C1 segment of cervical spinal cord (tissue), 14 donors: ENCODE measurements at places on chromosomes 1 and 21.
A peak's percentile ranks its signal among the peaks of the same experiment; 100 is the strongest.

DNA sequence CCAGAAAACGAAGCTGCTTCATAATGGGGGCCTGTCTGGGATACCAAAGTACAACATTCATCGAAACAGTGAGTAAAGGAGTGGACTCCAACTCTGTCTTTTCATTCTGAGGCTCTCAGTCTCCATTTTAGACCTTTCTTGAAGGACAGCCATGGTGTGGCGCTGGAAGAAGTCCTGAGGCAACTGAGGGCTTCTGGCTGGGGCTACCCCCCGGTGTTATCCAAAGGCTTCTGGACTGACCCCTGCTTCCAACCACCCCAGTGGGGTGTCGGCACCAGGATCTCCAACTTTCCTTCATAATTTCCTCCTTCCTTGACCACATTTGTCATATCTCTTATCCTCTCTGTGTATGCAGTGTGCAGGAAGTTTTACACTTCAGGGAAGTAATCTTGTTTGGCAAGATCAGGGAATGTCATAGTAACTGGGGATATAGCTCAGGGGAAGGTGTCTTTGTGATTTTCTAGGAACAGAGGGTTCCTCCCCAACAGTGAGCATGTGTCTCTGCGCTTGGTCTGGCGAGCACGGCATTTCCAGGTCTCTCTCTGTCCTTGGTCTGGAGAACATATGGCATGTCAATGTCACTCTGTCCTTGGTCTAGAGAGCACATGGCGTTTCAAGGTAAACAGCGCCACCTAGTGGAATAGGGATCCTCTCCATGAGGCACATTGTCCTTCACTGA is 19.4 kb upstream of the BSDC1 start:
- peak; percentile 24 for DNase-seq

- no peak for DNase-seq
Measured at GRCh38 chr21:16624479-16625118, 888.2 kb upstream of the CXADR start.

GRCh38 chr1:67818725-67819301 is 14.5 kb downstream of the GNG12 start:
- no peak for DNase-seq

DNA sequence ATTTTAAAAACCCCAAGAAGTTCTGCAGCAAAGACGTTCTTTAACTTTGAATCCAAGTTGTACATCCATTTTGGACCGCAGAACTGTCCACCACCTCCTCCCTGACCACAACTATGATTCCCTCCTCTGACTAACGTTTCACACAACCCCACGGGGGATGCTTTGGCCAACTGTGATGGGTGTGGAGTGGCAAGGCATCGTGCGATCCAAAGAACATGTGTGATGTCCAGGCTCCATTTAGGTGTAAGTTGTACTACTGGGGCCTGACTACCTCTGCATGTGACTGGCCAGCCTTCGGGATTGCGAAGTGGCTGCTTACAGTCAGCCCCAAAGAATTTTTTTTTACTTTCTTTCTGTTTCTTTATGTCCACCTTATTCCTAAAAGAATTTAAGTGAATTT is 6.7 kb downstream of the KCNJ15 start:
- no peak for DNase-seq

- DNase-seq = no peak
Measured at GRCh38 chr1:24071941-24072340, 40.0 kb downstream of the MYOM3 start.

DNA sequence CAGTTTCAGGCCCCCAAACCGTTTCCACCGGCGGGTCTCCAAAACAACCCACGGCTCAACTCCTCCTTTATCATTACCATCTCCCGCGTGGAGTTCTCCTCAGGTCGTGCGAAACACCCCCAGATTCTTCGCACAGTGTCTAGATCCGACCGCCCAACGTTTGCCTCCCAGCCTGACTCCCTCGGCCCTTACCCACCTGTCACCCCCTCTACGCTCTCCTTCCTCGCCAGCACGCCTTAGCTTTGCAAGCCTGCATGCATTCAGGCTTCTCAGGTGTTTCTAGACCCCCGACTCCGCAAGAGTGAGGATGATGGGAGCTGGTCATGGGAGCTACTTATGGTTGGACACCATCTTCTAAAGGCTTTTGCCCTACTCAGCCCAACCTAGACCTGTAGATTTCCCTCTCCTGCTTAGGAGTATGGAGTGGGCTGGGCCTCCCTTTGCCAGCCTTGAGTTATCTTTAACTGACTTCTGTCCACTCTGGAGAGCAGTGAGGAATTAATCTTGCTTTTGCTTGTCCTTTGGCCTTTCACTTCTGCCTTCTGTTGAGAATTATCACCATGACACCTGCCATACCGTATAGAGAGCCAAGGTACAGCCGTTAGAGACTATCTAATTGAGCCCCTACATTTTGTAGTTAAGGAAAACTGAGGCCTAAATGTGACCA is 865 bp downstream of the ATP5IF1 start:
- no peak for DNase-seq

GRCh38 chr1:62796221-62796620 is 12.3 kb downstream of the ATG4C start:
- DNase-seq = no peak

DNA sequence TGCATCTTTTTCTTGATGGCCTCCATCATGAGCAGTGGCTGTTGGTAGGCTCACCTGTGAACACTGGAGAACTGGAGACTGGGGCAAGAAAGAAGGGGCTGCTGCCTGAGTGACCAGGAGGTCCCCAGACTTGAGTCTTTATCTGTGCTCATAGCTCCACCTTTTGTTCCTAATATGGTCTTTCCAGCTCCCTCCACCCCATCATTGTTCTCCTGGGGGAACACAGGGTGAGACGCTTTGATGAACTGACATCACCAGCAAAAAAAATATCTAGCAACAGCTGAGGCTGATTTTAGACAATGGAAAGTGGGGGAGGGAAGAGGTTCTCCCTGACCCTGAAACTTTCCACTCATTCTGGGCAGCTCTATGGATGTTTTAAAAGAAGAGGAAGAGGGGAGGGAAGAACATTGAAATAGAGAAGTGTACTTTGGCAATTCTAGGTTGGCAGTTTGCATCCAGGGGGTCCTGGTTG is at the start of gene TPM3:
Gene TPM3 (minus strand): TSS at position 111 of the 472 bp plus-strand sequence. CDS start 82 bp downstream, at position 29.
- no peak for DNase-seq

DNA sequence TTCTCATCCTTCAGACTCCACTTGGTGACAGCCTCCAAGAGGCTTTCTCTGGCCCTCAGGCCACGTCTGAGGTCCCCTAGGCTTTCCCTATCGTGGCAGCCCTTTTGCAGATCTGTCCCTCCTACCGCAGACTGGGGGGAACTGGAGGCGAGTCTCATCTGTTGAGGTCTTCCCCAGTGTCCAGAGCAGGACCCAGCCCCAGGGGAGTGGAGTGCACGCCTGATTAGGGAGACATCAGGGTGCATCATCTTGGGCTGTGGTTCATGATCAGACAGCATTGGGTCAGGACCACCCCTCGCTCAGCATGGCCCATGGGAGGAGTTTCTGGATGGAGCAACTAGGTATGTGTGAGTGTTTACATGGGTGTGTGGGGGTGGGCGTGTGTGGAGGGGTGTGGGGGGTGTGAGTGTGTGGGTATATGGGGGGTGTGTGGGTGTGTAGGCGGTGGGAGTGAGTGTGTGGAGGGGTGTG is 8.5 kb upstream of the MATN1 start:
- no peak for DNase-seq

DNA sequence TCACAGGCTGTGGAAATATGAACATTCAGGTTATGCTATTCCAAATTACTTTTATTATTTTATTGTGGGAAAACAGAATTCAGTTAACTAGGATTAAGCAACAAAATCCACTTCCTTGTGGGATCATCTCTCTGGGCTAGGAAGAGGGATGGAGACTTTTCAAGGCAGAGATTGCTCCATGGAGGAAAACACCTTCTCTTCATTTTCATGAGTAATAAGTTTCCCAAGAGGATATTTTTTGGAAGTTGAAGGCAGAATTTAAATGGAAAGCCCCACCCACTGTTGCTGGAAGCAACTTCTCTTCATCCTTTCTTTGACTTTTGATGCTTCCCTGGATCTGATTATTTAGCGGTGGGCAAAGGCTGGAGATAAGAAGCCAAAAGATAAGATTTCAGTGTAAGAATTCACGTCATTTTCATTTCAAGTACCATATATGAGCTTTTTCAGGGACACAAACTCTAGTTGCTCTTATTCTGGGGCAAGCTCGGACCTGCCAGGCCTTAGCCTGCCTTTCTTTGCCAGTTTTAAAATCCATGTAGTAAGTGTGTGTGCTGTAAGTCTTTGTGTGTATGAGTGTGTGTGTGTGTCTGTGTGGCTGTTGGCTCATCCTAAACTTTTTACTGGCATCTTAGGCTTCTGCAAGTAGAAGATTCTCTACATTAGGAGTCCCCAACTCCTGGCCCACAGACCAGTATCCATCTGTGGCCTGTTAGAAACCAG is 11.7 kb upstream of the IL24 start:
- DNase-seq = no peak

- no peak for DNase-seq
Measured at GRCh38 chr1:200029822-200030152, 2.3 kb downstream of the NR5A2 start.

DNA sequence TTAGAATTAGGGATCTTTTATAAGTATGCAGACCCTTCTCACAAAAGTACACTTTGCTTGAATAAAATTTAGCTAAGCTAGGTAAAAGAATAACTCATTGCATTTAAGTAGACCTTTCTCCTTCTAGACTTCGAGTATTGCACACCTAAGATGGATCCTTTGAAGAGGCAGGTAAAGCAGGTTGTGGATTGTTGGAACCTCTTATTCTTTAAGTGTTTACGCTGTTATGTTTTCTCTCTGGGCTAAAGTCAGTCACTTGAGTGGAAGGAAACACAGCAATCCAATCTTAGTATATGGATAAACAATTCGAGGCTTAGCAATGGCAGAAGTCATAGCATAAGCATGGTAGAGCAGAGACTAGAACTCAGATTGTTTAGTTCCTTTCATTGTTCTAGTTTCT is 11.4 kb downstream of the MAGI3 start:
- no peak for DNase-seq

GRCh38 chr21:33552093-33552998 is 9.5 kb downstream of the SON start:
- DNase-seq = no peak

- DNase-seq = no peak
Measured at GRCh38 chr1:152168535-152168868, 9.5 kb upstream of the RPTN start.

- no peak for DNase-seq
Measured at GRCh38 chr1:107870696-107871095, 94.3 kb downstream of the VAV3 start.

GRCh38 chr1:99331083-99331482 is 66.8 kb downstream of the PLPPR4 start:
- no peak for DNase-seq

DNA sequence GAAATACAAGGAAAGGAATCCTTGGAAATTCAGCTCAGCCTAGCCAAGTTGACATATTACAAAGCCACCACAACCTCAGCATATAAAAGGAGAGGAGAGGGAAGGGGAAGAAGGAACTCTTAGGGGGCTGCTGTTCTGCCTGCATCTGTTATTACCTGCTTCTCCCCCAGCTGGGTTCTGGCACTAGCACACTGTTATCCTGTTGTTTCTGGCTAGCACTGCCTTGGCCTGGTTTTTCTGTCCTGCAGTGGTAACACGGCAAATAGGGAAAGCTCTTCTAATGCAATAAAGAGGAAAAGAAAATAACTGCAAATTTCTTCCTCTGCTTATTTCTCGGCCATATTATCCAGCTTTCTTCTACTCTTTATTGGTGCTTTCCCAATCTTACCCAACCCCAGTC is 16.5 kb upstream of the VCAM1 start:
- DNase-seq = no peak

DNA sequence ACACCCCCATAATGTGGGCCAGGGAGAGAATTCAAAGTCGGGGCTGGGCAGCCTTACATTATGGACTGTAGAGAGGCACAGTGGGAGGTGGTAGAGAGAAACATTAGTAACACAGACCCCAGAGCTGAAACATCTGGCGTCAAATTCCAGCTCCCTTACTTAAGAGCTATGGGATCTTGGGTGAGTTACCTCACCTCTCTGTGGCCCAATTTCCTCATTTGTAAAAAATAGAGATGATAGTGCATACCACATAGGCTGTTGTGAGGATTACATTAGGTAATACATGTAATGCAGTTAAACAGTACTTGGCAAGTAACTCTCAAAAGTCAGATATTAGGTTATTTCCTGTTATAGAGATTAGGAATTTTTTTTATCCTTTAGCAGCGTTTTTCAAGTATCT is 160.5 kb upstream of the KIAA0040 start:
- DNase-seq = no peak

DNA sequence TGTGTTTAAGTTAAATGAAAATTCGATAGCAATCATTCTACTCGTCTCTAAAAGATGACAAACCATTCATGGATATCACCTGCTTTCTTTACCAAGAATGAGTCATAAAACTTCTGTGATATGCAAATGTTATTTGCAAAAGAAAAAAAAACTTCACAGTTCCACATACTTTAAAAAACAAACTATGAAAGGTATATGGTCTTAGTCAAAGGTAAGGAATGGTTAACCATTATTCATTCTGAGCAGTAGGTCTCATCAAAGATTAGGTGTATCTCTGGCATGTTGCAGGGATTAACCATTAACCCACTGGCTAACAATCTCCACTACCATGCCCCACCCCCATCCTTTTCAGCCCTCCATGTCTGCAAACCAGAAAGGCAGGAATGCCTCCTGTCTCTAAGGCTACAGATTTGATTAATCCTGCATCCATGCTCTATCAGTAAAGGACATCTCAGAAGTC is 44.4 kb downstream of the PTPN14 start:
- no peak for DNase-seq

GRCh38 chr1:23168445-23169194 is at the start of gene LUZP1:
TSS of gene LUZP1 (minus strand) at chr1:23168856.
- peak; percentile 78 for DNase-seq

DNA sequence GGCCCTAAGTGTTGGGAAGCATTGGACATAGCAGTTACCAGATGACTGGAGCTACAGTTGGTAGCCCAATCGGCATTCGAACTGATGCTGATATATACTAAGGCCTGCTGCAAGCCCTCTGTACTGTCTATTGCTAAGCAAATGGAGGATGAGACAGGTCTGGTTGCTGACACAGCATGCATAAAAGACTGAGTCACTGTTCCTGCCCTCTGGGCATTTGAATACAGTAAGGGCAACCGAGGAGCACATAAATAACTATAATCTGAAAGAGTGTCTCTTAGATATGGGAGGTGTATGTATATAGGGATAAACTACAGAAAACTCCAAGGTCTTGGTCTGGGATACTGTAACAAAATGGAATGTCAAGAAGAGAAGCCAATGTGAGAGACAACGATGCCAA is 16.8 kb upstream of the MARK1 start:
- DNase-seq = no peak
